Activated CD4-positive, CD25-positive, alpha-beta regulatory T cell treated with anti-CD3 and anti-CD28 coated beads, Interleukin-2, amount 50 U/mL, for 24 hours (primary cell): ENCODE measurements at places on chromosomes 11 and 22.
A peak's percentile ranks its signal among the peaks of the same experiment; 100 is the strongest.

DNA sequence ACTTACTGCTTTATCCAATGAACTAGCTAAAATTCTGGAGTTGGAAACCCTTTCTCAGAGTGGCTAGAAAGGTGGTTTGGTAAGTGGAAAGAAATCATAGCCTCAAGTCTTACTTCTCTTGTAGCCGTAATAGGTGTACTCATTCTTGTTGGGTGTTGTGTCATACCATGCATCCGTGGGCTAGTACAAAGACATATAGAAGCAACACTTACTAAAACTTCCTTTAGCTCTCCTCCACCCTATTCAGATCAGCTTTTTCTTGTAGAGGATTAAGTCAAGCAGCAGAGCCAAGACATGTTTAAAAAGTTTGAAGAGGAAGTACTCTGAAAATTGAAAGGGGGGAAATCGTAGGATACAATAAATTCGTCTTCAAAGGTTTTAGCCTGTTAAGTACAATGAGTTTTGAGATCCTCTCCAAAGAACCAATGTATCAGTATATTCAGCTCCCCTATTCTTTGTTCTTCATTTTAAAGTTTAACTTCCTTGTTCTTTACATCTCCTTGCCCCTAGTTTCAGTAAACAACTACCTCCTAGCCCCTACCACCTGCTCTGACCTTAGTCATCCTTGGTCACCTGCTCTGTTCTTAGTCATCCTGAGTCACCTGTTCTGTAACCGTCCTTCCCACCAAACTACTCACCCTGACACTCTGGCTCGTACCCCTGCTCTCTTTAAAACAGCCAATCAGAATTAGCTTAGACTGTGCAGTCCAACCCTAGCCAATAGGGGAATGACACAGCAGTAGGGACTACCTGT, 62.1 kb upstream of the DEUP1 start:
- ATAC-seq, result no peak

DNA sequence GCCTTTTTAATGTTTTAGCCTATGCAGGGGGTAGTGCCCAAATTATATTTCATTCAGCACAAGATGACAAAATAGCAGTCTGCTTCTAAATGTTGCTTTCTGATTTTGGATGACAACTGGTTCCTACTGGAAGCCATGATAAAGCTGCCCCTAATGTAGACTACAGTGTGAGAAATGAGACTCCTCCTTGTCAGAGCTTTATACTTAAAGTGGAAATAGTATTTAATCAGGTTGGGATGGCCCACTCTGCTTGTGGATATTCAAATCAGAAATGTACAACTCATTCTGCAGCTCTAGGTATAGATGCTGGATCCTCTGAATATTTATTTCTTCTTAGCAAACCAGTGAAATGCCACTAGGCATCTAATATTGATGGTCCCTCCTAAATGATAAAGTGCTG, 171.3 kb downstream of the SOX6 start:
- no peak for ATAC-seq

DNA sequence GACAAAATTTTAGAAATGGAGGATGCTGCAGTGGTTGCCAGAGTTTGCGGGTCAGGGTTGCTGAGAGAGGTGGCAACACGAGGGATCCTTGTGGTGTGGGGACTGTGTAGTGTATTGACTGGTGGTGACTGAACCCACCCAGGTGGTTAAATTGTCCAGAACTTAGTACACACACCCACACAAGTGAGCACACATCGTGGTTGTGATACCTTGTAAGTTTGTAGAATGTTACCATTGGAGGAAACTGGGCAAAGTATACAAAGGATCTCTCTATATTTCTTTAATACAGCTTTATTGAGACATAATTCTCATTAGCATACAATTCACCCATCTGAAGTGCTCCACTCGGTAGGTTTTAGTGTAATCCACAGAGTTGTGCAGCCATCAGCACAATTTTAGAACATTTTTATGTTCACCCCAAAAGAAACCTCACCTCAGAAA, 56.1 kb downstream of the MED15 start:
- ATAC-seq, result no peak

DNA sequence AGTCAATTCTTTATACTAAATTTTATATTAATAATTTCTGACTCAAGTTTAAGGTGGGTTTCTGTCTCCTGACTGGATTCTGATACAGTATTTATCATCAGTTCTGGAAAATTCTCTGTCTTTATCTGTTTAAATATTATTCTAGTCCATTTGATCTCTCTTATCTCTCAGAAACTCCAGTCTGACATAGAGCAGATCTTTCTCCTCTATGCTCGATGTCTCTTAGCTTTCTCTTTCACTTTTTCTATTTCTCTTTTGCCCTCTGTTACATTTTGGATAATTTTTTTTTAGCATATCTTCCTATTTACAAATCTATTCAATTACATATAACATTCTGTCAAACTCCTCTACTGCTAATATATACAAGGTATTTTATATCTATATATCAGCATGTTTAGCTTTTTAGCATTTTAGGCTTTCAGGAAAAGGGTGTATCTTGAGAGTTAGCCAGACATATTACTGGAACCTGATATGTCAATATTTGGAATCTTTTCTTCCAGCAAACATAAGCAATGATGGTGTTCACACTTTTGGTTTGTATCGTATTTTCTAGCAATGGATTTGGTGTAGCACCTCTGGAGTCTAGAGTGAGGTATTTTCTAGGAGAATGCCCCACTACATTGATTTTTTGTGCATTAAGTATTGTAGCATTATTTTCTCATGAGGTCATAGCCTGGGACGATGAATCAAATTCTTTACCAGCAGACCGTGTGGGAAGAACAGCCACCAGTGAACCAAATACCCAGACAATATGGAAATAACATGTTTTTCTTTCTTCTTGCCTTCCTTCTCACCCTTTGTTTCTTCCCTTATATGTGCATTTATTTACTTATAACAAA, 4.1 kb upstream of the NNMT start:
- no peak for ATAC-seq

DNA sequence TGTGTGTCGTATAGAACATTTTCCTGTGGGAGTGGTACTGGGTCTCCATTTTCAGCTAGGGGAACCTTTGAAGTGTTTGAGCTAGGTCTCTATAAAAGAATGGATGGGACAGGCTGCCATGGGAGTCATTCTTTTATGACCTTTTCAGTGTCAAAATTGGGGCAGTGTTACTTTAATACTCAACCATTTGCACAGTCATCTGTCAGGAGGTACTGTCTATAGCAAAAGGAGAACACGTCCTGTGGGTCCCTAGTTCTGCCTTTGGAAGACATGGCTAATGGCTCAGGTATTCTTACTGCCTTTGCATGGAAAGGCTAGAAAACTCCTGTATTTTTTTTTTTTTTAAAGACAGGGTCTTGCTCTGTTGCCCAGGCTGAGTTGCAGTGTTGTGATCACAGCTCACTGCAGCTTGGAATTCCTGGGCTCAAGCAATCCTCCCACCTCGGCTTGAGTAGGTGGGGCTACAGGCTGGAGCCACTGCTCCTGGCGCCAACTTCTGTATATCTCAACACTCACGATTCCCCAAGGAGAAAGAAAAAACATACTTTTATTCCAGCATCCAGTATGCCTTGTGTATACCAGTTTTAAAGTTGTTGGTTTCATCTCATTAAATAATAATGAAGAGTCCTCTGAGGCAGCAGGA, 2.1 kb upstream of the ATF4 start:
- ATAC-seq, result no peak

DNA sequence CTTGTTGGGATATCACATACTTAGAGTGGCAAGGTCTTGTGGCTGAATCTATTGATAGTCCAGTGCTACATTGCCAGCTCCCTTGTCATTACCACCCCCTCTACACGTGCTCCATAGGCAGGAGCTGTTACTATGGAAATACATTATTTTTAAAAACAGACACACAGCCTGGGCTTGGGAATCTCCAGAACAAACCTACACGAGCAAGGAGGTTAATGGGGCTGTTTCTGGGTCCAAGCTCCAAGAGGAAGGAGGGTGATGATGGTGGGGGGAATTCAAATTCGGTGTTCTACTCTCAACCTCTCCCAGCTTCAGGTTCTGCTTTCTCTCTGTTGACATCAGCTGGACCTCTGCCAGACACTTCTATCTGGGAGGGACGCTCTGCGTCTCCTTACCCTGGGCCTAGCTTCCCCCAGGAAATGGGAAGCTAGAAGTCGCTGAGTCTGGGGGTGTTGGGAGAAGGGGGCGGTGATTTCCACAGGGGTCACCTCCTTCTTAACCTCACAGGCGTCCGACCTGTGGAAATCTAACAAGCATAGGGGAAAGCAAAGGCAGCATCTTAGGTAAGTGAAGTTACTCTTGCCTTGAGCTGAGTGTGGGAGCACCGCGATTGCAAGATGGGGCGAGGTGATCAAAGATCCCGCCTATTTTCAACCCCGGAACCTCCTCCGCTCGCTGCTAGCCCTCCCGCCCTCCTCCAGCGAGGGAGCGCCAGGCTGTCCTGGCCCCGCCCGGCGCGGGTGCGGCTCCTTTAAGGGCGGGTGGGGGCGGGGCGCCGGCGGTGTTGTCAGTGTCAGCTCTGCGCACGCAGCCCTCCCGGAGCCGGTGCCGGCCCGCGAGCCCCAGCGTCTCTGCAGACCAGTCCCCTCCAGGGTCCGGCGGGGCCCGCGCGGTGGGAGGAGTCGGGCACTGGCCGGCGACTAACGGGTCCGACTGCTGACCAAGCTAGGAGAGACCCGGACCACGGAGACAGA, at the start of gene C2CD2L:
Gene C2CD2L (plus strand): TSS at position 781 of the 974 bp plus-strand sequence. CDS start 398 bp downstream, outside the sequence.
- ATAC-seq, result peak; percentile 94

GRCh38 chr22:41249442-41249841, 8.7 kb upstream of the CHADL start:
- no peak for ATAC-seq

- no peak for ATAC-seq
Measured at GRCh38 chr11:77211594-77212251, 83.7 kb downstream of the MYO7A start.

DNA sequence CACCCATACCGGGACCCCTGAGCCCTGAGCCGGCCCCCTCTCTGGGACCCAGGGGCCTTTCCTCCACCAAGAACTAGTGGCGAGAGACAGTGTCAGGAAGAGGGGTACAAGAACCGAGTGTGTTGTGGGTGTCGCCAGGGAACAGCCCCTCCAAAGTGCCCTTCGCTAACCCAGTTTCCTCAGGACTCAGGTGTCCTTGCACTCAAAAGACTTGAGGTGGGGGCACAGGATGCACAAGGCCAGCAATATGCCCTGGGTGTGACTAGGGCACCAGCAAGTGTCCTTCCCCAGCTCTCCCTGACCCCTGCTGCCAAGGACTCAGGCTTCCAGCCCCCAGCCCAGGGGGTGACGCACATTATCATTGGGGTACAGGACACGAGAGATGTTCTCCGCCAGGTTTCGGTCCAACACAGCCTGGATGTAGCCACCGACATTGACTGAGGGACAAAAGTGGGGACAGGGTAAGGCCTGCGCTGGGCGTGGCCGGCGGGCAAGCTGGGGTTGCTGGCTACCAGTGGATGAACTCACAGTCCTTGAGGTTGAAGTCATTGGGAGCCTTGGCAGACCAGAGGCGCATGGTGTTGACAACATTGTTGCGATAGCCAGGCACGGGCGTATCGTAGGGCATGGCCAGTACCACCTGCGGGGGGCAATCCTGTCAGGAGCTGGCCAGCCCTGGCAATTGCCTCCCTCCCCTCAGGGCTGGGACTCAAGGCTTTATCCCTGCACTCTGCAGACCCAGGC, 4.7 kb downstream of the PYGM start:
- no peak for ATAC-seq

GRCh38 chr22:32652645-32653270, 148.7 kb upstream of the TIMP3 start:
- ATAC-seq, result no peak
